ENCODE measurements at places on chromosomes 12 and 14.

DNA sequence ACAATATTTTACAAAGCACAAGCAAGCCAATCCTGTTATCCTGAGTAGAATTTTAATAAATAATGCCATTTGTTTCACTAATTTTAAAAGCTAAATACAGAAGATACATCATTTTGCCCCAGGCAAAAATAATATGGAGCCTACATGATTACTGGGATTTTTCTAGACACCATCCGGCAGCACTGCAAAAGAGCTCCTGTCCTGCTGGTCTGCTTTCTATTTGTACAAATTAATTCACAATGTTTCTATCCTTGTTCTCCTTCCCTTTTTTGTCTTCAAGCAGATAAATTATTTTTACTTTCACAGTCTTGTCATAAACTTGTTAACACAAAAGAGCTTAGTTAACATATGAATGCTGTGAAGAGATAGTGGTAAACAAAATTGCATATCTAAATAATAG, 4.6 kb downstream of the SIX1 start:
- DNase-seq: no peak

DNA sequence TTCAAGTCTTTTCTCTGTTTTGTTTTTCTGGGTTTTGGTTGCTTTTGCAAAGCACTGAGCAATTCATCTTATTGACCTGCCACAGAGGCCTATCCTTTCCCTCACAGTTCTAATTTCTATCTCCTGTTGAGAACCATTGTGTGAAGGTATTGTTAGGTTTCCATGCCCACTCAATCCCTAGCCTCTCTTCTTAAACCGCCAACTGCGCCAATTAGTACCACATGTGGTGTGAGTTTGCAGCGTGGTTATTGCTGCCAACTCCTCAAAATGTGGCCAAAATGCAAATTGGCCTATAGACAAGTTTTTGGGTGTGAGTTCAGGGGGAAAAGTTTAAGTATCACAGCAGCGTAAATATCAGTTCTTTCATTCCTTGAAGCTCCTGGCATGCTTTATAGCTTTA, 232.6 kb downstream of the FLRT2 start:
- DNase-seq: no peak

DNA sequence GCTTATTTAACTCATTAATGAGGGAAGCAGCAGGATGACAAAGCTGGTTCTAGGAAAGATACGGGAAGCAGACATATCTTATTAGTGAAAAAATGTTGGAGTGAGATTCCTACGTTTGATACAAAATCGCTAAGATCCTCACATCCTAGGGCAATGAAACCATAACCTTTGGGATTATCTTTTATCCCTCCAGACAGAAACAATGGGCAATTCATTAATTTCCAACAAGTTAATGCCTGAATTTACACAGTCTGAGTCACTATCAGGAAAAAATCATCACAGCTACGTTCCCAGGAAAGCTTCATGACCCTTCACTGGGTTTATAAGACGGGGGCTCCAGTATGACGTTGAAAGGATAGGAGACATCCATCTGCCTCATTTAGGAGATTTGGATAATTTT, 45.0 kb downstream of the SLC24A4 start:
- no peak for DNase-seq

DNA sequence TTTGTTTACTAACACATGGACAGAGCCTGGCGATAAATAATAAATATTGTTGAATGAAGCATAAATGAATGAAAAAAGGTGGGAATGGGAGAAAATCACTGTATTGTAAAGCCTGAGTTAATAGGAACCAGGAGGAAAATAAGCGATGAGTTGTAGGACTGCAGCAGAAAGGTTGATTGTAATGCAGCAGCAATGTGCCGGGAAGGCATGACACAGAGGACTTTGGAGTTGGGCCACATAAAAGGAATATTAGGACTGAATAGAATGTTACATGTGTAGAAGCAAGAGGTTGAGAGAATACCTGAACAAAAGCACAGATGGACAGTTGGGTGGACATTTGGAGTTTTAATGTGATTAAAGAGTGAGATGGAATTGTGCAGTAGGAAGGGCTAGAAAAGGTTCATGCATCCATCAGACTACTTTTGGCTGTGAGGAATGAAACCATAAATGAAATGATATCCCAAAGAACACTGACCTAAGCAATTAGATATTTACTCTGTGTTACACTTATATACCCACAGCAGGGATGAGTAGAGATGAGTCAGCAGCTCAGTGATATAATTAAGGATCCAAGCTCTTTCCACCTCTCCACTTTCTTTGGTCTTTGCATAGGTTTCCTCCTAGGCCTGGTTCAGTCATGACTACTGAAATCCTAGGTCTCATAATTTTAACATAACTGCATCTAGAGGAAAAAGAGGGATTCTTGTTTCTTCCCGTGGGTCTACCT, 55.4 kb downstream of the CCER1 start:
- no peak for DNase-seq

GRCh38 chr12:50718760-50719159, 45.1 kb upstream of the ATF1 start:
- no peak for DNase-seq

DNA sequence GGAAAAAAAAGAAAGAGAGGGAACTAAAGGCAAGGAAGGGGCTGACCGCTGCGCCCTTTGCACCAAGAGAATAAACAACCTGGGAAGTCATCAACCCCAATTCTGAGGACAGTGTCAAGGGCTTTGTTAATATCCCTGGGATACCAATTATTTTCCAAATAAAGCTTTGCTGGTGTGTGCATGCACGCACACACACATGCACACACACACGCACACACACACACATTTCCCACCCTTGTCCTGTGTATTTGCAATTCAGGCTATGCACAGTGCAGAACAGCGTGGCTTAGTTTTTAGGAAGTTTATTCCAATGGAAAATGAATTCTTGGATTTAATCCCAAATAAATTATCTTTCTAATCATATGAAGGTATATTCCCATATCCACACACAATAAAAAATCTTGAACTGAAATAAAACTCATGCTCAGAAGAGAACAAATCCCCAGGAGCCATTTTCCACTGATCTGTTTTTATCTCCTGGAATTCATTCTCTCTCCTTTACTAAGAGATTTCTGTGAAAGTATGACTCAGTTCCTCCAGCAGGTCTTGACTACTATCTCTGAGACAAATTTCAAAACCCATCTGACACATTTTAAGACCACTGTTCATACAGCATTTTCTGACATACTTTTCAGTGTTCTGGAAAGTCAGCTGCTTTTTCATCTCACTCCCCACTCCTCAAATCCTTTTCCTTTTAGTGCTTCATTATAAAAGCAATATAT, 334.4 kb upstream of the ATP2B1 start:
- no peak for DNase-seq
